NCI-H510A treated with DMSO at 0.1 percent for 48 hours (cell line): ENCODE measurements at places on chromosomes 13 and 19.
A peak's percentile ranks its signal among the peaks of the same experiment; 100 is the strongest.

GRCh38 chr19:19460258-19460731 lies 54.8 kb downstream of the GATAD2A start:
- no peak for DNase-seq

- DNase-seq, result no peak
Observed at GRCh38 chr19:41261474-41262190, 2.5 kb upstream of the HNRNPUL1 start.

DNA sequence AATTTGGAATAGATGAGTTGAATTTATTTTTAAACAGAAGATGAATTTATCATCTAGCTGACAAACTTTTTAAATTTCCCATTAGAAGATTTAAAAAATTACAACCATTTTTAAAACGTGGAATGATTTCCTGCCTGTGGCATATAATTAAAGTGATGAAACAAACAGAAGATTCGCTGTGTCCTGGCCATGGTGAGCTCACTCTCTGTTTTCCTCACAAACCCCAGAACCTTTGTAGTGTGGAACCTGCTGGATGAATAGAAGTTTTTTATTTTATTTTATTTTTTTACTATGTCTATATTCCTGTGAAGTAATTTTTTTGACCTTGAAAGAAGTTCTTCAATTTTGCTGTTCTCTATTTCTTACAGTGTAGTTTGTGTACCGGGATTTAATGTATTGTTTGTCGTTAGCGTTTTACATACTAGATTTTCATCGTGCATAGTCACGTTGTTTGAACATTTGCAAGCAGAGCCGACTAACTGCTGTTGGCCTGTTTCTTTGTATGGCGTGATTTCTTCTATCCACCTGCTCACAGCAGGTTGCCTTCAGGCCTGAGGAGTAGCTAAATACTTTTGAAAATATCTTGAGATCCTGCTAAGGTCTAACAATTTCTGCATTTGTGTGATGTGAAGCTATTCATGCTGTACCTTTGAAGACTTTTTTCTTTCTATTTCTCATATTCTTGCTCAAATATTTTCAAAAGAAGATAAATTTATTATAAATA lies 149.2 kb downstream of the GGACT start:
- DNase-seq, result no peak

DNA sequence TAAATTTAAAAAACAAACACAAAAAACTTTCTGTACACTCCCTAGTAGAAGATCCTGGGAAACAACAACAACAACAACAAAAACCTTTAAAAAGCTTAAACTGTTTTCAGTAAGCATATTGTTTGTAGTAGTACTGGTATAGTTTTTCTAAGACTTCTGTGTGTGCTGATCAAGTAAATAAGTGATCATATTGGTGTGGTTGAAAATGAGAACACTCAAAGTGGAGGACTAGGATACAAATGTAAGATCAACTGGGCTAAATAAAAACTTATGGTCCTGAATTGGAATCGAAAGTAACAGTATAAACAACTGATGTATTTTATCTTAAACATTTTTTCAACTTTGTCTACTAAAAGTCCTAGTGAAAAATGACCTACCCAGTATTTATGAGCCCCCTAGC lies 135.5 kb downstream of the FOXO1 start:
- DNase-seq, result no peak

GRCh38 chr13:73000027-73000674 lies 58.7 kb upstream of the KLF5 start:
- peak; percentile 11 for DNase-seq
